CD4-positive, alpha-beta T cell treated with Interleukin-17A for 1 hour (primary cell): ENCODE measurements at places on chromosomes 1 and 21.

- DNase-seq, result no peak
Measured at GRCh38 chr1:113389359-113389952, 859 bp upstream of the MAGI3 start.

DNA sequence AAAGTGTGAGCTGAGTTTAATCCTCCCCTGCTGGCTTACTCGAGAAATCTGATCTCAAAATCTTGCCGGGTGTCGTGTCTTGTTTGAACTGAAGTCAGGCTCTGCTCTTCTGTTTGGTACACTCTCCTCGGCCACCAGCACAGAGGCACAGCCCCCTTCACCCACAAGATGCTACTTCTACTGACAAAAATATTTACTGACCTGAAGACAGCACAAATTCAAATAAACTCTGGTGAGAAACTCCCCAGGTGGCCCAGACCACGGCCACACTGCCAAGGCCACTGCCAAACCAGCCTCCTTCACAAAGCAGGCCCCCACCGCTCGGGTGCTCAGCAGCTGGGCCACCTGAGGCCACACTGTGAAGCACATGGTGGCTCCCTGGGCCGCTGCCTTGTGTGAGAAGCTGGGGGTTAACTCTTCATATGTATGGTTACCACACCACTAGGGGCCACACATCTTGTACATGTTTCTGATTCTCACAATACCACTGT is 80.6 kb downstream of the TGFBR3 start:
- DNase-seq, result peak; percentile 41

GRCh38 chr1:226021401-226021800 is 22.3 kb upstream of the SDE2 start:
- no peak for DNase-seq

GRCh38 chr1:202069662-202070061 is 53.1 kb upstream of the GPR37L1 start:
- no peak for DNase-seq

DNA sequence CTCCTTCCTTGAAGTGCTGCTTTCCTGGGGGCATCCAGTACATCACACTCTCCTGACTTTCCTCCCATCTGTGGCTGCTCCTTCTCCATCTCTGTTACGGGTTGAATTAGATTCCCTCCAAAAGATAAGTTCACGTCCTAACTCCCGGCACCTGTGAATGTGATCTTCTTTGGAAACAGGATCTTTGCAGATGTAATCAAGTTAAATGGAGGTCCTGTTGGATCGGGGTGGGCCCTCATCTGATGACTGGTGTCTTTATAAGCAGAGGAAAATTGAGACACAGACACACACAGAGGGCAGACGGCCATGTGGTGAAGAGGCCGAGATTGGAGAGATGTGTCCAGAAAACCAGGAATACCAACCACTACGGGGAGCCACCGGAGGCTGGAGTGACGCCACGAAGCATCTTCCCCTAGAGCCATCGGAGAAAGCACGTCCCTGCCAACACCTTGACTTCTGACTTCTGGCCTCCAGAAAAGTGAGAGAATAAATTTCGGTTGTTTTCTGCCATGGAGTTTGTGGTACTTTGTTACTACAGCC is 36.0 kb downstream of the ZBTB18 start:
- no peak for DNase-seq

DNA sequence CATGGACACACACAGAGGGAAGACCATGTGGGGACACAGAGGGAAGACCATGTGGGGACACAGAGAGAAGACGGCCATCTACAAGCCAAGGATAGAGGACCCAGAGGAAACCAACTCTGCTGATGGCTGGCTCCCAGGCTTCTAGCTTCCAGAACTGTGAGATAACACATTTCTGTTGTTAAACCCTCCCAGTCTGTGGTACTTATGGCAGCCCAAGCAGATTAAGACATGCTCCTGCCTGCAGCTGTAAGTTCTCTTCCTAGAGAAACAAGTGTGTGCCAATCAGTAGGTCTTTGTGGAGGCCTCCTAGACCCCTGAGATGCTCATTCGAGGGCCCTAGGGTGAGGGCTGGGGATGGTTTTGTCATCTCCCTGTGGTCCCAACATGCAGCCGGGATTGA is 2.7 kb downstream of the AGT start:
- no peak for DNase-seq

GRCh38 chr1:82844447-82844846 is 1043.7 kb downstream of the ADGRL2 start:
- no peak for DNase-seq

GRCh38 chr1:6330410-6330911 is 63.1 kb downstream of the ACOT7 start:
- no peak for DNase-seq

DNA sequence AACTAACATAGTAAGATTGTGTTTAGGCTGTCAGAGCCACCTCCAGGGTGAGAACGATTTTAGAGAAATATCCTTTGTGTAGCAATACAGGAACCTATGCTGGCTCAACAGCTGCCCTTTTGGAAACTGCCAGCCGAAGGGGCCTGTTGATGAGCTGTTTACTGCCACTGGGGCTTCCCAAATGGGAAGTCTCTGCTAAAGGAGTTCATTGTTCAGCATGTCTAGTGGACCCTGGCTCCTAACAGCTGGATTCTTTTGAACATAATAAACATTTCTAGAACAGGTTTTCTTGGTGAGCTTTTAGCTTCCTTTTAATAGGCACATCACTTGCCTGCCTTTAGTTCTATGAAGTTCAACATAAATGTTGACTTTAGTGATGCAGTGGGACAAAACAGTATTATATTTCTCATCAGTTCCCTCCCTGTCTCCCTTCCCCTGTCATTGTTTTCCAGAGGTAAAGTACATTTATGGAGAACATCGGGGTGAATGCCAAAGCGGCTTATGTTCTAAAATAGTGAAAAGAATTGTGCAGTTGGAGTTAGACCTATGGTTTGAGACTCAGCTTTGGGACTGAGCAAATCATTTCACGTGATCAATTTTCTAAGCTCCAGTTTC is 57.4 kb downstream of the UCK2 start:
- no peak for DNase-seq

GRCh38 chr21:43953021-43953420 is 59.1 kb upstream of the TRAPPC10 start:
- no peak for DNase-seq

GRCh38 chr1:110508028-110508940 is 10.7 kb downstream of the KCNA10 start:
- DNase-seq, result no peak

GRCh38 chr1:216983823-216984222 is 260.6 kb upstream of the ESRRG start:
- no peak for DNase-seq
